Germinal center (tissue), 1 donor: ENCODE measurements at places on chromosomes 6 and 20.

DNA sequence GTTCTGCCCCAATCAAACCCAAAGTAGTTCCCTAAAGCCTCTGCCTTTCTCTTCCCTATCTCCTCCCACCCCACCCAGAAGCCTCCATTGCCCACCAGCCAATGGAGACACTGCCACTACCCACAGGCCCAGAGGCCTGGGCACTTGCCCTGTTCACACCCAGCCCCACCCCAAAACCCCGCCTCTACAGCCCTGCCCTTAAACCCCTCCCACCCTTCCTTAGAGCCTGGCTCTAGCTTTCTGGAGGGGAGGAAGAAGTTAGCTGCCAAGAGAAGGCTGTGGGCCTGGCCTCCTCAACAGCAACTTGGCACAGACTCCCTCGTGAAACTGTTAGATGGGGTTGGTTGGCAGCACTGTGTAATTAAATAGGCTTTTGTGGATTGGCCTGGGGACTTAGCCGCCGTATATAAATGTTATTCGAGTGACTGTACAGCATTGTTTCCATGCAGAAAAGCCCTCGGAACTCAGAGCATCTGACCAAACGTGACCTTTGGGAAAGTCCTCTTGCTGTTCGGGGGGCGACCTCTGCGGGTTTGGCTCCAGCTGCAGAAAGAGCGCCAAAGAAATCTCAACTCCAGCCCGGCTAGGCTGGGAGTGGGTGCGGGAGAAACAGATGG lies 31.4 kb downstream of the COL11A2 start:
- DNase-seq = no peak

GRCh38 chr6:24644377-24644776 lies 1.6 kb downstream of the KIAA0319 start:
- no peak for DNase-seq

DNA sequence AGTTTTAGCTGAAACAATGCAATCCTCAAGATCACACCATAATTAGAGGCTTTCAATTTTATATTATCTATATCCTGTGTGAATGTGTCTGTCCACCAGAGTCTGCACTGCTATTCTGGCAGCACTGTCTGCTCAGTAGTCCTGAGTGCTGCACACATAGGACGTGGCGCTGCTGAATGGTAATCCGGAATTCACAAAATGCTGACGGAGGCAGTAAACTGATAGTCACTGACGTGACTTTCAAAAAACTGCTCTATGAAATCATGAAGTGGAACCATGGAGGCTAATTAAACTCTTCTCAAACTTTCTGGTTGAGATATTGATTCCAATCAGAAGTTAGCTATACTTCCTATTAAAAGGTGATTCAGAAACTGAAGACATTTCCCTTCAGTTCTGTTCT lies 190.8 kb upstream of the NOX3 start:
- DNase-seq = no peak

- DNase-seq = no peak
Observed at GRCh38 chr6:11684901-11685480, 93.6 kb downstream of the ADTRP start.

DNA sequence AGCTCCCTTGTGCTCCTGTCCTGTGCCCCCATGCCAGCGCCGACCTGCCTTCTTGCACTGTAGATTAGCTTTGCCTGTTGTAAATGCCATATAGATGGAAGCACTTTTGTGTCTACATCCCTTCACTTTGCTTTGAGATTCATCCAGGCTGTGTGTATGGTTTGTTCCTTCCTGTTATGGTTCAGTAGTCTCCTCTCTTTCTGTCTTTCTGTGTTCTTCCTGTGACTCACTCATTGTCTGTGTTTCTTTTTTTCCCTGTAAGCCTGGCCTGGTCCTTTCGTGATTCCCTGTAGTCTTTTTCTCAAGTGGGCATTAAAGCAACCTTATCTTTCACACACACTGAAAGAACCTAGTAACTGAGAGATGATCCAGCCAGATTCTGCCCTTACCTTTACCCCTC lies 66.6 kb downstream of the JARID2 start:
- DNase-seq = no peak

DNA sequence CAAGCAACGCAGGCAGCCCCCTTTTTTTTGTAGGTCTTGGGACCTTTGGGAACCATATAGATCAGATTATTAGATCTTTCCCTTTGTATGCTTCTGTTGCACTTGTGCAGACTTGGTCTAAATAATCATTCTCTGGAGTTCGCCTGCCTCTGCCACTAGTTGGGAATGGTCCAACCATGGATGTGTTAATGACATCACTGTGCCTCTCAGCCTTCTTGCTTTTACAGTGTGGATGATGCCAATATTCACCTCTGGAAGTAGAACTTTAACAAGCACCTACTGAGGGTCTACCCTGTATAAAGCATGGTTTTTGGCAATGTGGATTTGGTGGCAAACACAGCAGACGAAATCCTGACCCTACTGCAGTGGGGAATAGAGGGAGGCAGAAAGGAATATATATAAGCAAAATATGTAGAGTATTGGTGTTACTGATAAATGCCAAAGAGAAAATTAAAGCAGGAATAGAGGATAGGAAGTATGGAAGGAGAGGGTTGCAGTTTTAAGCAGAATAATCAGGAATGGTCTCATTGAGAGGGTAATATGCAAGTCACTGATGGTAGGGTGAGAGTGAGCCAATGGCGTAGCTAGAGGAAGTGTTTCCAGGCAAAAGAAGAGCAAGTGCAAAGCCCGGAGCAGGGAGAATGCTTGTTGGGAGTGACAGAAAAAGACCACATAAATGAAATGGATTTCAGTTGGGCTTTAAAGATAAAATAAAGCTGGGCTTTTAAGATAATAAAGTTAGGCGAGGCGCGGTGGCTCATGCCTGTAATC lies 97.5 kb downstream of the DOK5 start:
- no peak for DNase-seq

- DNase-seq = no peak
Observed at GRCh38 chr6:27728442-27728841, 183.8 kb downstream of the OR2B2 start.

DNA sequence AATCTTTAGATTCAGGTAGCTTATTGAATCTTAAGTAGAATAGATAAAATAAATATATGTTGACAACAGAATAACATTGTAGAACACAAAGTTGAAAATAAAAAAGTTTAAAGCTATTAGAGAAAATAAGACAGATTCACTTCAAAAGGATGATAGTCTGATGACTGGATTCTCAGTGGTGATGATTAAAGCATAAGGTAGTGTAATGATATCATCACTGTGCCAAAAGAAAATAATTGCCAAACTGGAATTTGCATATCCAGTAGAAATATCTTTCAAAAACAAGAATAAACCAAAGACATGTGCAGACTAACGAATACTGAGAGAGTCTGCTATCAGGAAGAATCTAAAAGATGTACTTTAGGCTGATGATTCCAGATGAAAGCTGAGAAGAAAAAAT lies 30.2 kb downstream of the ENPP1 start:
- DNase-seq = no peak

DNA sequence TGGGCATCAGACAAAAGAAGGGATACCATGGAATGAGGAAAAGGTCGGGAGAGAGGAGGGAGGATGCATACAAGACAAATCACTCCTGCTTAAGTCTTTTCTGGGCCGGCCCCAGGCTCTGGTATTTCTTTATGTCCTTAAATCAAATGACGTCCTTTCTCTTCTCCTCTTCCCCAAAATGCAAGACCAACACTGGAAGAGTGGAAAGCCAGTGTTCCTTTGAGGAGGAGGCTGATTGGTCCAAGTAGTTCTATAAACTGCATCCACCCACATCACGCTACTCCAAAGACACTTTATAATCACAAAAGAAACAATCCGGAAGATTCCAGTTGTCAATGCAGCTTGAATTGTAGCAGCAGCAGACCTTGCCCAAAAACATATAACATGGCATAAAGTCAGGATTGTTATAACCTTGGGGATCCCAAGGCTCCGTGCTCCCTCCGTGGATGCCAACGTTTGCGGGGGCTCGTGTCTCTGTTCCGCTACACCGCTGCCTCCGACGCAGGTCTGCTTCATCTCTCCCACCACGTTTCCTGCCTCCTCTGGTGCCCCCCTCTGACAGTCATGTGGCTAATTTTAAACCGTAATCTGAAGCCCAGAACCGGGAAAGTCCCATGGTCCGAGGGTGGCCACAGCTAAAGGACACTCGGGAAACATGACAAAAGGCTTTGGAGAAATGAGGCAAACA lies 47.1 kb downstream of the MCUR1 start:
- DNase-seq = no peak

GRCh38 chr6:53011979-53012378 lies 16.9 kb upstream of the GSTA4 start:
- no peak for DNase-seq

DNA sequence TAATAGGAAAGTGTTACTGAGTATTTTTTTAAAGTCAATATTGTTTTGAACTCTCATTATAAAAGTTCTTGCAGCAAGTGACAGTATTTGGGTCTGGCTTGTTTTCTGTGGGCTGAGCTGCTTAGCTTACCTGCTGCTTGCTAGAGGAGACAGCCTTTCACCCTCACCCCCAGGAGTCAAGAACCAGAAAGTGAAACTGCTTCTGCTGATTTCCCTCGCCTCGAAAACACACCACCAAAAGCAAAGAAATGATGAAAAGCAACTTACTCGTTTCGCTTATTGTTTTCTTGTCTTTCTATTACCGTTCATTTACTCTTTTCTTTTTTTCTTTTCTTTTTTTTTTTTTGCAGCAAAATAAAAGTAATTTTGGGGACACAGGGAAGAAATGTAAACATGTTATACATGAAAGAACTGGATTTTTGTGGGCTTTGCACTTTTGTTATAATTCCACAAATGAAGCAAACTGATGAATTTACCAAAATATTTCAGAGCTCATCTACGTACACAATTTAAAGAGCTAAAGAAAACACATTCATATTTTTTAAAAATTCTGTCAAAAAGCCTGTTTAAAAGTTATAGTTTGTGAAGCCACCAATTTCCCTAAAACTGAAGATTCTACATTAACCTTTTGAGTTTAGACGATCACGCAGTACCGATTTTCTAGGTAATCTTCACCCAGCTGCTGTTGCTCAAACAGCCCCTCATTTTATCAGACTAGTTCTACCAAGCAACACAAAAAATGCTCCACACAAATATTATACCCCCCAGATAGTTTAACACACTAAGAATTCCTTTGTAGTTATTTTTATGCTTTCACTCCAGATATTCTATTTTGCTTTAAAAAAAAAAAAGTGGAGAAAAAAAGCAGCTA lies 1.7 kb downstream of the SCML4 start:
- peak; percentile 43 for DNase-seq

GRCh38 chr20:25024171-25024570 lies 31.6 kb upstream of the APMAP start:
- no peak for DNase-seq

GRCh38 chr6:20160541-20161283 lies 51.6 kb downstream of the MBOAT1 start:
- no peak for DNase-seq

- no peak for DNase-seq
Observed at GRCh38 chr6:42440778-42441696, 10.7 kb downstream of the TRERF1 start.

DNA sequence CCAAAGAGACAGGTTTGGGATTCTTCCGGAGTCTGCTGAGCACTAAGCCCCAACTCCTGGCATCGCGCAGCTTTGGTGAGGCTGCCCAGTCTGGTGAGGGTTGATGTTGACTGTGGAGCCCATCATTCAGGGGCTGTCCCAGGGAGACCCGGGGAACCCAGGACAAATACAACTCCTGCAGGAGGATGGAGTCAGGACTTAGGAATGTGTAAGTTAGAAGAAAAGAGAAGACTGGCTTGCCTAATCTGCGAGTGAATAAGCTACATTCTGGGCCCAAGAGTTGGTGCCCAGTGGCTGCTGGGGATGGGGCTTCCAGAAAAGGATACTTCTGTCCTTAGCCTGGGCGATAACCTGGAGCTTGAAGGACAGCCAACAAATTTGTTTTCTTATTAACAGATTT lies 47.9 kb downstream of the STK35 start:
- DNase-seq = no peak

- no peak for DNase-seq
Observed at GRCh38 chr20:17620371-17621228, 50.7 kb downstream of the DSTN start.

- DNase-seq = no peak
Observed at GRCh38 chr6:9083108-9083507, 647.8 kb upstream of the SLC35B3 start.

DNA sequence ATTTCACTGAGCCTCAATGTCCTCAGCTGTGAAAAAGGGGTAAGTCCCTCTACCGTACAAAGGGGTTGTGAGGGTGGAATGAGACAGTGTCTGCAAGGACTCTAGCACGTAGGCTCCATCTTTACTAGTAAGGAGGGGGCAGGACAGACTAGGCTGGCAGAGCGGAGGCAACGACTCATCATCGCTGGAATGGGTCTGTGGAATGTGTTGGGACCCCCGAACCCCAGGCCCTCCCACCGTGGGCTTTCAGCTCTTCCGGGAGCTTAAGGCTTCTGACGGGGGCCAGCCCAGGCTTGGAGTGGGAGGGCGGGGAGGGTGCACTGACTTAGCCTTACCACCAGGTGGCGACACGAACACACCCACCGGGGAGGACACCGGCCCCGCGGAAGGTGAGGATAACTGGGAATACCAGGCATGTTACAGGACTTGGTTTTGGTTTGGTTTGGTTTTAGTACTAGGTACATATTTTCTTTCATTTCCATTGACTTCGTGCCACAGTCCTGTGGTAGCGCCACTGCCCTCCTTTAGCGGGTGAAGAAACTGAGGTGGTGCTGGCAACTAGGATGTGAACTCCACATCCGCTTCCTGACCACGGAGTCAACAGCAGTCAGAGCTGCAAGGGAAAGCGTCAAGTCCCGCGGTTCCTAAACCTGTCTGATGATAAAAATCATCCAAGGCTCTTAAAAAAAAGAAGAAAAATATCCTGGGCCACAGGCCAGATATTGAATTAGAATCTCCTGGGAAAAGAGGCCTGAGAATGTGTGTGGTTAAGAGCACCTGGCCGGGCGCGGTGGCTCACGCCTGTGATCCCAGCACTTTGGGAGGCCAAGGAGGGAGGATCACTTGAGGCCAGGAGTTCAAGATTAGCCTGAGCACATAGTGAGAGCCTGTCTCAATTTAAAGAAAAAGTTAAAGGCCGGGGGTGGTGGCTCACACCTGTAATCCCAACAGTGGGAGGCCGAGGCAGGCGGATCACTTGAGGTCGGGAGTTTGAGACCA lies 10.3 kb upstream of the TULP1 start:
- peak; percentile 83 for DNase-seq

DNA sequence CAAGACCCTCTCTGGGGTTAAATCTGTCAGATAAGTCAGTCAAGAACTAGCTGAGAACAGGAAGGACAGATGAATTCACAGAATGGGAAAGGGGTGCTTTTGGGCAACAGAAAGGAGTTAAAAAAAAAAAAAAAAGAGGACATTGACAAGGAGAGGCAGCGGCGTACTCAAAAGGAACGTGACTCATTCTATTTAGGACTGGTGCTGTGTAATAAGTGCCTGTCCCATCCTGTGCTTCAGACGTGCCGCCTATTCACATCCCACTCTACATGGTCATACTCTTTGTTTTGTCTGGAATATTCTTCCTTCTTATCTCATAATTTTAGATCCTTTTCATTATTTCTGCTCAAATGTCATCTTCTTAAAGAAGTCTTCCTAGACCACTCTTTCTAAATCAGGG lies 101.1 kb upstream of the EMILIN3 start:
- DNase-seq = no peak

GRCh38 chr6:146890644-146891434 lies 292.1 kb downstream of the ADGB start:
- no peak for DNase-seq

GRCh38 chr20:36676701-36677421 lies 30.9 kb upstream of the SLA2 start:
- no peak for DNase-seq
